ENCODE measurements at places on chromosomes 16 and 17.

DNA sequence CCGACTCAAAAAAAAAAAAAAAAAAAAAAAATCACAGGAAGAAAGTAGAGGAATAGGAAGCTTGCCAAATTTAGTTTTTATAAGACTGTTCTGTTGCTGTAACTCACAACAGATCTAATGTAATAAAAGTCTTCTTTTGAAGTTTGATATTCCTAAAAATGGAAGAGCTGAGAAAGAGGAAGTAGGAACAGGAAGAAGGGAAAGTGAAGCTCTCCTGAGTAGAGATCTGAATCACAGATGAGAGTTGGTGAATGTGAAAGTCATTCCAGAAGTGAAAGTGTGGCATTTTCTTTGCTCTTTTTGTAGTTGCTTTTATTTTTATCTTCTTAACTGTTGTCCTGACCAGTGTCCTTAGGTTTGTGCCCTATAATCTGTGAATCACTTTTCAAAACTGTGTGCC lies 2.1 kb downstream of the NMT1 start:
- no peak overlapping the region for H3K27ac ChIP-seq
- peaks cover 57% of the 10 kb centered on the region for H3K4me1 ChIP-seq
- peaks cover 20% of the 10 kb centered on the region for H3K36me3 ChIP-seq
- H3K27me3 ChIP-seq, result no peaks in the 10 kb centered on the region
- DNase-seq, result no peak
- H3K4me3 ChIP-seq, result no peak overlapping the region

DNA sequence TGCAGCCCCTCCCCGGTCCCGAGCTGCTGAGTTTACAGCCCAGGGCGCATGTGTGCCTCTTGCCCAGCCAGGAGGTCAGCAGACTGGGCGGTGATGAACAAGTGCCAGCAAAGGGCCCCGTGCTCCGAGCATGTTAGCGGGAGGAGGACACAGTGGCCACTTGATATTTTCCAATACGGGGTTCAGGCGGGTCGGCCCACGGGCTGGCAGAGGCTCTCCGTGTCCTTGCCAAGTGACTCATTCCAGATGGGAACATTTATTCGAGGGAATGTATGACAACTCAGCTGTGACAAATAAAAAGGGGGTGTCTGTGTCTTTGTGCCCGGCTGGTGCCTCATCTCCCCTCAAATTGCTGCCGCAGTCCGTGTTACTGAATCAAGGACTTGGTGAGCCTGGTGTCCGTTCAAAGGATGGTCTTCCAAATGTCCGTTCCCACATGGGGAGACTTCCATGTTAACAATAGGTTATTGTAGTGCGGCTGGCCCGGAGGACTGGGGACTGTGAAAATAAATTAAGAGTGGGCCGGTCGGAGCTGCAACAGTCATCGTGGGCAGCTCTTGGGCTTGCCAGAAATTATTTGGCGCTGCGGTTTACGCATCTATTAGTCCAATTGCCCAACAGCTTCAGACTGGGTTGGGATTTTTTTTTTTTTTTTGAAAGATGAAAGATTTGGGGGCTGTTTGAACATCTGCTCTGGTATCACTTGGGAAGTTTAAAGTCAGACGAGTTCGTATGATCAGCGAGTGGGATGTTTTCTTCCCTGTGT lies 174.0 kb upstream of the CIBAR2 start:
- DNase-seq, result no peak
- no peaks in the 10 kb centered on the region for H3K27me3 ChIP-seq
- H3K36me3 ChIP-seq, result no peaks in the 10 kb centered on the region

- no peaks in the 10 kb centered on the region for H3K27me3 ChIP-seq
- H3K4me1 ChIP-seq, result no peaks in the 10 kb centered on the region
- H3K36me3 ChIP-seq, result no peaks in the 10 kb centered on the region
- no peak overlapping the region for H3K27ac ChIP-seq
- DNase-seq, result no peak
Observed at GRCh38 chr16:49369651-49370611, 3.7 kb upstream of the C16orf78 start.

- peak overlapping the region; percentile 66 for H3K27ac ChIP-seq
- no peak overlapping the region for H3K4me3 ChIP-seq
- no peaks in the 10 kb centered on the region for H3K27me3 ChIP-seq
- peaks cover 56% of the 10 kb centered on the region for H3K4me1 ChIP-seq
- no peaks in the 10 kb centered on the region for H3K36me3 ChIP-seq
- DNase-seq, result no peak
Observed at GRCh38 chr17:19371259-19372010, 6.9 kb upstream of the MAPK7 start.

DNA sequence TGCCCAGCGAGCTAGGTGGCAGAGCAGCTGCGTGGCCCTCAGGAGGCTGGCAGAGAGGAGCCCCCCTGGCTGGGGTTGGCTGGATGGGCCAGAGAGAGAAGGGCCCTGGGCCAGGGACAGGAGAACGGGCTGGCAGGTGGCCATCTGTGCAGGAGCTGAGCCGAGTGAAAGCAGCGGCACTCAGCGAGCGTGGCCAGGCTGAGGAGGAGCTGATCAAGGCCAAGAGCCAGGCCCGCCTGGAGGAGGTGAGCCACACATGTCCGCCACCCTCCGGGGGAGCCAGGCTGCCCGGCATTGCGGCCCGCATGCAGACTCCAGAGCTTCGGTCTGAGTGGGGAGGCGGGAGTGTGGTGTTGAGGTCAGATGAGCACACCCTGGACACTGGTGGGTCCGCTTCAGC lies 2.1 kb upstream of the RAC3 start:
- H3K4me1 ChIP-seq, result peaks cover 33% of the 10 kb centered on the region
- H3K27me3 ChIP-seq, result no peaks in the 10 kb centered on the region
- no peak overlapping the region for H3K27ac ChIP-seq
- no peak for DNase-seq
